ENCODE measurements at places on chromosomes 13 and 19. TPM values are rescaled to one million over a fixed set of nuclear protein-coding genes. Genes with fewer than 3 reads are reported as not detected.

- DNase-seq: no peak
Observed at GRCh38 chr19:41967054-41967783, 8.1 kb upstream of the RABAC1 start.

DNA sequence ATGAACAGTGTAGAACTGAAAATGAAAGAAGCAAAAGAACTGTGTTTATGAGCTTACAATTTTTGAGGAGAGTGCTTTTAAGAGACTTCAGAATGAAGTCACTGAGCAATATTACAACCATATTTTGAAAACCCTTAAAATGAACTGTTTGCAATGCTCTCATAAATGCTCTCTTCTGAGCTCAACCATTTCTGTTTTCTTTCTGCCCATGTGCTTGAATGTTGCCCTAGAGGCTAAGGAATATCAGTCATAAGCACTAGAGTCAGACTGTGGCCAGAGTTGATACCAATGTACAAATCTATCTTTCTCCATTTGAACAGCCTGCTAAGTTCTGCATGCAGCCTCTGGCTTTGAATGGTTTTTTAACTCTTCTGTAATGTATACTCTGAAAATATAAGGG is 1092.8 kb downstream of the PCDH9 start:
- DNase-seq: no peak

- no peak for DNase-seq
Observed at GRCh38 chr19:34503531-34504272, 22.1 kb downstream of the WTIP start.

DNA sequence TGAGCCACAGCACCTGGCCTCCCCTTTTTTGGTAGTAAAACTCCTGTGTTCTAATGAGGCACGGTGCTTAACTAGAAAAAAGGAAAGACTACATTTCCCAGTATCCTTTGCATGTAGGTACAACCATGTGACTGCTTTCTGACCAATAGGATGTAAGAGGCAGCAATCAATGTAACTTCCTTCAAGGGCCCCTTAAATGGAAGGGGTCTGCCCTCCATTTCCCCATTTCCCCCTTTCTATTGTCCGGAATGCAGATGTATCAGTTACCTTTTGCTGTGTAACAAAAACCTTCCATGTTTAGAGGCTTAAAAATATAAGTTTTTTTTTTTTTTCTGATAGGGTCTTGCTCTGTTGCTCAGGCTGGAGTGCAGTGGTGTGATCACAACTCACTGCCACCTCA is 2.2 kb downstream of the GPR32 start:
- peak; percentile 62 for DNase-seq

DNA sequence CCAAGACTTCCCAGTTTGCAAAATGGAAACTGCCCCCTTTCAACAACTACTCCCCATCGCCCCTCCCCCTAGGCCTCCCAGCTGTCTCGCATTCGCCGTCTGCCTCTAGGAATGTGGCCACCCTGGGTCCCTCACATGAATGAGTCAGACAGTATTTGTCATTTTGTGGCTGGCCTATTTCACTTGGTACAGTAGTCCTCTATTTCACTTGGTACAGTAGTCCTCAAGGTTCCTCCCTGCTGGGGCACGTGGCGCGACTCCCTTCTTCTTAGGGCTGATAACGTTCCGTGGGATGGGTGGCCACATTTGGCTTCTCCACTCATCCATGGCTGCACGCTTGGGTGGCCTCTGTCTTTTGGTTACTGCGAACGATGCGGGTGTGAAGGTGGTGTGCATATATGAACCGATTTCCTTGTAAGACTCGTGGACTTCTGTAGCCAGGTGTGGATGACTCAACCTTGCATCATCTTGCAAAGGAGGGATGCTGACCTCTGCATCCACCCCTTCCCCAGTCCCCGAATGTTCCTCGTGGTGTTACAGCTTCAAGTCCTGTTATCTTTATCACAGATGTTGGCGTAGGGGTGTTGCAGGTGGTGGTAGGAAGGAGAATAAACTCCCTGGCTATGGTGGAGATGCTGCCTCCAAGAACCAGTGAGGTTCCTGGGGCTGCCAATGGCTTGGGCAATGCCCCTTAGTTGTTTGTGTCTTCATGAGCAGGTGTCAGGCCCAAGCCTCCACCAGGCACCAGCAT is 112.1 kb upstream of the SOX1 start:
- DNase-seq: no peak

DNA sequence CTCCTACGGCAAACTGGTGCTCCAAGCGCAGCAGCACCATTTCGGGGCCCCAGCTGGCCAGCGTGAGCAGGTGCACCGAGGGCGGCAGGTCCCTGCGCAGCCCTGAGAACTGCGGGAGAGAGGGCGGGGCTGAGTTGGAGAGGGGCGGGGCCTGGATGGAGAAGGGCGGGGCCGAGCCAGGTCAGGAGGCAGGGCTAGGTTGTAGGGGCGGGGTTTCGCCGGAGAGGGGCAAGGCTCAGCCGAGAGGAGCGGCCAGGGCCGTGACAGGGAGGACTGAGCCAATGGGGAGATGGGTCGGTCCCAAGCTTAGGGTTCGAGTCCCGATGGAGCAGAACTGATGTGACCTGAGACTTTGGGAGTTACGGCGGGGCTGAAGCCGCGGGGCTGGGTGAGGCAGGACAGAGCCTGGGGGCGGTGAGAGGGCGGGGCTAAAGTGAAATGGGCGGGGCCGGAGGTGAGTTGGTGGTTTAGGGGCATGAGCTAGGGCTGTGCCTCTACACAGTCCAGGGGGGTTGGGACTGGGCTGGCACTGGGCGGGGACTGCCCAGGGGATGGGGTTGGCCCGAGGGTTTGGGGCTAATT is 19.0 kb downstream of the MAN2B1 start:
- no peak for DNase-seq

DNA sequence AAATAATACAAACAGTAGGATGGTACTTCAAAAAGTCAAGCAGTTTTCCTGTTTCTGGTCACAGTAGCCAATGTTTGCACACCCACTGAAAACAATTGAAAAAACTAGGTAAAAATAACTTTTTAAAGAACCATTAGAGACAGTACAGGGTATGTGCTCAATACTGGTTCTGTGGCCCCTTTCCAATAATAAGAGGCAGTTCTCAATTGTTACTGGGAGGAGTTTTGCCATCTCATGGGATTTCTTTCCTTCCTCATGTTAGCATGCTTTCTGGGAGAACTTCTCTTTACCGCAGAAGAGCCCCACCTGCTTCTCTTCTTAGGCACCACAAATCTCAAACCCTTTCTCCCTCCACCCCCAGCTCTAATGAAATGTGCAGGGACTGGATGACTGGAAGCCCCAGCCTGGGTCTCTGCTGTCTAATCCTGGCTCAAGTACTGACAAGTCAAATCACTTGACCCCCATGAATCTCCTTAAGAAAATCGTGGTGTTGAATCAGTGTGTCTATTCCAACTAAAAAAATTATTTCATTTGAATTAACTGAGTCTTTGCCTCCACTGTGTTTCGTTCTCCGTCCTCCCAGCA is 14.6 kb downstream of the METTL21C start:
- no peak for DNase-seq

DNA sequence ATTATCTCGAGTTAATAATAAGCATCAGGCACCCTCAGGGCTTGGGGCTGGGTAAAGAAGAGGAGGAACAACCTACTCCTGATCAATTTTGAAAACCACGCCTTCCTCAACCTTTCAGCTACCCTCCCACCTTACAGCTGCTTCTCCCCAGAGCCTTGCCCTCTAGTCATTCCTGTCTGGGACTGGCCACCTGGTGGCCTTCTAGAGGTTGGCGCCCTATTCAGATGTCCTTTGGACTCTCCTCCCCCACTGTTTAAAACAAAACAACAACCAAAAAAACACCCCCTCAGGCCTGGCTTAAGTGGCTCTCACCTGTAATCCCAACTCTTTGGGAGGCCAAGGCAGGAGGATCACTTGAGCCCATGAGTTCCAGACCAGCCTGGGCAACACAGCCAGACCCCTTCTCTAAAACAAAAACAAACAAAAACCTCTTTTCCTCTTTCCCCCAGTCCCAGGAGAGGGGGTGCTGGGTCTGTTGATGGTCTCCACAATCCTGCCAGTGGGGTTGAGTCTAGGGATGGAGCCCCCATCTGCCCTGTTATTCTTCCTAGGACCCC is 62.3 kb downstream of the CCDC70 start:
- DNase-seq: no peak

GRCh38 chr19:48859711-48860572 is 8.5 kb downstream of the PLEKHA4 start:
- DNase-seq: no peak

- DNase-seq: no peak
Observed at GRCh38 chr13:70814684-70815083, 706.4 kb upstream of the KLHL1 start.

DNA sequence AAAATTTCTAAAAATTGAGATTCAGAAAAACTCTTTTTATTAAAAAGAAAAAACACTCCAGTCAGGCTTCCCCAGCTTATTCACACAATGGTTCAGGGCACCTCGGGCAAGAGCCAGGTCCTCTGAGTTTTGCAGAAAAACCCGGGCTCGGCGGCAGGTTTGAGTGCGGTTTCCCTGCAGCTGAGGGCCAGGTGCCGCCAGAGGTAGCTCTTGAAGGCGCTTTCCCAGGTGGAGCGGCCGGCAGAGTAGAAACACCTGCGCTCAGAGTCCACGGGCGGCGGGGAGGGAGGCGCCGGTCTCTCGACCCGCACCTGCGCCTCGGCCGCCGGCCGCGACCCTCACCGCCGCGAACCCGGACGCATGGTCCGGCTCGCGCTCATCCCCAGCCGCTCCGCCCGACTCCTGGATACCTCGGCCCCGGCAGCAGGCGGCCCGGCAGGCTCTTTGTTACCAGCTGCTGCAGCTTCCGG is 444 bp downstream of the PROSER1 start:
- no peak for DNase-seq

Gene GPR42
- not detected for total RNA-seq

GRCh38 chr19:57620673-57621348 is 6.8 kb downstream of the ZNF134 start:
- no peak for DNase-seq

DNA sequence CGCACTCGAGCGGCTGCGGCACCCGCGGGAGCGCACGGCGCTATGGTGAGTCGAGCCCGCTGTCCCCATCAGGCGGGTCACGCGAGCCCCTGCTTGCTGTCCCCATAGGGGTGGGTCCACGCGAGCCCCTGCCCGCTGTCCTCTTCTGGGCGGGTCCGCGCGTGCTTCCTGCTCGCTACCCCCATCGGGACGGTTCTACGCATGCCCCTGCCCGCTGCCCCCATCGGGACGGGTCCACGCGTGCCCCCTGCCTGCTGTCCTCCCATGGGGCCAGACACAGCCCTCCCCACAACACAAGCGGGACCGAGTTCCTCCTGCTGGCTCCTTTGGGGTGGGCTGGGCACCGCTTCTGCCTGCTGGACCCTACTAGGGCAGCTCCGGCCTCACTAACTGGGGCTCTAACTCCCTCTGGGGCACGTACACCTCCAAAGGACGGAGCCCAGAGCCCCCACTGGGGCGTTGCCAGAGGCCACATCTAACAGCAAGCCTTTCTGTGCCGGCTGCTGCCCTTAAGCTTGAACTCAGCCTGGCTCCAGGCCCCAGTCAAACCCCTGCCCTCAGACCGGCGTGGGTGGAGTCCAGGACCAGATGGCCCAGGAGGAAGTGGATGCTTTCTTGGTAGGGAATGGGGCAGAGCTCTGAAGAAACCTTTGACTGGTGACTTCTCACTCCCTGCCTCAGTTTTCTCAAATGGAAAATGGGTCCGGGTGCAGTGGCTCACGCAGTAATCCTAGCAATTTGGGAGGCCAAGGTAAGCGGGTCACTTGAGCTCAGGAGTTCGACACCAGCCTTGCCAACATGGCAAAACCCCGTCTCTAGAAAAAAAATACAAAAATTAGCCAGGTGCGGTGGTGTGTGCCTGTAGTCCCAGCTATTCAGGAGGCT is 722 bp downstream of the COLGALT1 start:
- DNase-seq: peak; percentile 67

Gene SSC5D
- 2.7 TPM for total RNA-seq

- no peak for DNase-seq
Observed at GRCh38 chr13:98983182-98983581, 5.3 kb upstream of the DOCK9 start.

Gene RNF225
- total RNA-seq: 0.77 TPM

Gene CARS2
- total RNA-seq: 47.3 TPM

DNA sequence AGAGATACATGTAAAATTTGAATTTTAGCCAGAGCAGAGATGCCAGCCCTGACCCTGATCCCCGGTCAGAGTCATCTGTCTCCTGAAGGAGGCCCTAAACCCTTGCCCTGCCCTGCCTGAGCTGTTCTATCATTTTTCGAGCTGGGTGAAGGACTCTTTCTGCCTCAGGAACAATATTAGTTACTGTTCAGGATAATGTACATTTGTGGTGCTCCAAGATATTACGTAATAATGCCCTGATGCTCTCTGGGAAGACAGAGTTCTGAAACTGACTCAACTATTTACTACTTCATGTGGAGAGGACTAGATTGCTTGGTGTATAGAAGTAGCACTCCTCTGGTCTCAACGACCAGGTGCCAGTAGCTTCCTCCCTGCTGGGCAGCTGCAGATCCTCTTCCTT is 37.9 kb upstream of the UBL3 start:
- no peak for DNase-seq

DNA sequence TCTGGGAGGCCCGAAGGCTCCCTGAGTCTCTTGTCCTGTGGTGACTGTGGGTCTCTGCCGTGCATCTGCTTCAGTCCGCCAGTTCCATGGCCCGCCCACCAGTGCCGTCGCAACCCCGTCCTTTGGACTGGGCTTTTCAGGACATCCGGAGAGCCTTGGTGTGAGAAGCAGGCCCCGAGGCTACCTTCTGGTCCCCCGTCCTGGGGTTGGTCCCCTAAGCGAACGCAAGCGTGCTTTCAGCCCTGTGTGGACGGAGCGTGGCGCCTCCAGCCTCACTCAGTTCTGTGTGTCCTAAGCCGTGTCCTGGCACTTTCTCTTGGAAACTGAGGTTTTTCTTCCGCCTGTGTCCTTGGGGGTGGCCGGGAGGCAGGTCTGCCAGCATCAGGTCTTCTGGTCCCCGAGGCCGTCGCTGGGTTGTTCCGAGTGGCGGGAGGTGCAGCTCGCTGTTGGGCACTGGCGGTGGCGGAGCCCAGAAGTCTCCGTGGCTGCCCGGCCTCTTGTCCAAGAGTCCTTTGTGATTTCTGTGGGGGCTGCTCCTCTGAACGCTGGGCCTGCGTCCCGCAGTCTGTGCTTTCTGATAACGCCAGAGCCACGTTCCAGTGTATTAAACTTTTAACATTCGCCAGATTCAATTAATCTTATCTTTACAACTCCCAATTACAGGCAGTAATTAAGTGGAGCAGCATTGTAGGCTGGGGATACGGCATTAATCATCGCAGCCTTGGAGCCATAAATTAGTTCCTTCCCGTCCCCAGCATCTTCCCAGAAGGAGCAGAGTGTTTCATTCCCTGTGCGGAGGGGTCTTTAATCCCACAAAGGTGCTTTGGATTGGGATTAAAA is 99.5 kb downstream of the KDM4B start:
- no peak for DNase-seq

Gene NANOS2
- total RNA-seq: not detected

Data from OCI-LY7 (cell line).